Mesothelial cell of epicardium (in vitro differentiated cells): ENCODE measurements at places on chromosomes 3 and 15.

GRCh38 chr3:58776231-58776630 is 109.7 kb upstream of the FAM3D start:
- no peaks in the 10 kb centered on the region for H3K4me1 ChIP-seq

GRCh38 chr3:63095-63765 is 133.3 kb upstream of the CHL1 start:
- no peak overlapping the region for H3K4me3 ChIP-seq
- no peaks in the 10 kb centered on the region for H3K4me1 ChIP-seq
- DNase-seq = no peak
- peaks cover 48% of the 10 kb centered on the region for H3K27me3 ChIP-seq
- no peak overlapping the region for H3K27ac ChIP-seq

- no peak for DNase-seq
- H3K36me3 ChIP-seq = no peaks in the 10 kb centered on the region
- no peaks in the 10 kb centered on the region for H3K4me1 ChIP-seq
- peaks cover 16% of the 10 kb centered on the region for H3K27me3 ChIP-seq
Observed at GRCh38 chr3:135449046-135449445, 516.5 kb upstream of the PPP2R3A start.

DNA sequence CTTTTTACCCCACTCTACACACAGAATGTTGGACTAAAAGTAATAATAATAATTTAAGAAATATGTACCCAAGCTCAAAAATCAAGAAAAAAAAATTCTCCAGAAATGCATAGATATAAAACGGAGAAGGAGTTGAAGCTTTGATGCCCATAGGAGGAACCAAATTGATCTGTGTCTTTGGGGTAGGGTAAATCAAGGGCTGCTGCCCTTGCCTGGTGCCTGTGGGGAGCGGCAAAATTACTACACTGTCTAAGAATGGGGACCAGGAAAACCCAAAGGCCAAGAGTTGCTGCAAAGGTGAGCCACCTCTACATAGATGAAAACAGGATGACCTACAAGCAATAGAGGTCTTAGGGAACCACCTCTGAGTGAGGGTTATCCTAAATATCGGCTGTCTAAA is 56.0 kb upstream of the SPPL2A start:
- no peak overlapping the region for H3K4me3 ChIP-seq
- peaks cover 21% of the 10 kb centered on the region for H3K4me1 ChIP-seq
- no peaks in the 10 kb centered on the region for H3K27me3 ChIP-seq
- no peaks in the 10 kb centered on the region for H3K36me3 ChIP-seq

DNA sequence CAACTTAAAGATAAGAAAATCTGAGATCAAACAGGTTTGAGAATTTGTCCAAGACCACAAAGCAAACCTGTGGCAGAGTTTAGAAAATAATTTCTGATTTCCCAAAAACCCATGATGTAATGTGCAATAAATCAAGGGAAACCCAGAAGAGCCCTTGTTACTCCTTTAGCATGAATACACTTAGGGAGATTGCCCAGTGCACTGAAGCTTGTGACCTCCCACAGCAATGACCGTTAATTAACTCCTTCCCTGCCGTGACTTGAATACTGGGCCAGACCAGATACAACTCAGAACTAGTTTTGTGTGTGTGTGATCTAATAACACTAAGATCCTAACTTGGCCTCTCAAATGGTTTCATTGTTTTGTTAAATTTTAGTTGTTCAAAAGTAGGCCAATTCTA is 2.5 kb downstream of the PRKAR2A start:
- peak overlapping the region; percentile 6 for H3K4me3 ChIP-seq
- H3K27me3 ChIP-seq = no peaks in the 10 kb centered on the region
- H3K27ac ChIP-seq = no peak overlapping the region
- H3K4me1 ChIP-seq = peaks cover 17% of the 10 kb centered on the region

GRCh38 chr15:26667222-26667988 is 105.5 kb downstream of the GABRB3 start:
- H3K36me3 ChIP-seq = no peaks in the 10 kb centered on the region
- no peaks in the 10 kb centered on the region for H3K4me1 ChIP-seq
- no peak overlapping the region for H3K4me3 ChIP-seq
- H3K27me3 ChIP-seq = no peaks in the 10 kb centered on the region
- H3K27ac ChIP-seq = no peak overlapping the region

DNA sequence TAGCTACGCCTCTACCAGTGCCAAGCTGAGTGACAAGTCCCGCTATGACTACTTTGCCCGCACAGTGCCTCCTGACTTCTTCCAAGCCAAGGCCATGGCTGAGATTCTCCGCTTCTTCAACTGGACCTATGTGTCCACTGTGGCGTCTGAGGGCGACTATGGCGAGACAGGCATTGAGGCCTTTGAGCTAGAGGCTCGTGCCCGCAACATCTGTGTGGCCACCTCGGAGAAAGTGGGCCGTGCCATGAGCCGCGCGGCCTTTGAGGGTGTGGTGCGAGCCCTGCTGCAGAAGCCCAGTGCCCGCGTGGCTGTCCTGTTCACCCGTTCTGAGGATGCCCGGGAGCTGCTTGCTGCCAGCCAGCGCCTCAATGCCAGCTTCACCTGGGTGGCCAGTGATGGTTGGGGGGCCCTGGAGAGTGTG is 5.7 kb downstream of the GRM2 start:
- H3K4me3 ChIP-seq = no peak overlapping the region
- H3K27me3 ChIP-seq = peaks cover 44% of the 10 kb centered on the region
- H3K36me3 ChIP-seq = no peaks in the 10 kb centered on the region
- no peak for DNase-seq
- peaks cover 3% of the 10 kb centered on the region for H3K4me1 ChIP-seq

DNA sequence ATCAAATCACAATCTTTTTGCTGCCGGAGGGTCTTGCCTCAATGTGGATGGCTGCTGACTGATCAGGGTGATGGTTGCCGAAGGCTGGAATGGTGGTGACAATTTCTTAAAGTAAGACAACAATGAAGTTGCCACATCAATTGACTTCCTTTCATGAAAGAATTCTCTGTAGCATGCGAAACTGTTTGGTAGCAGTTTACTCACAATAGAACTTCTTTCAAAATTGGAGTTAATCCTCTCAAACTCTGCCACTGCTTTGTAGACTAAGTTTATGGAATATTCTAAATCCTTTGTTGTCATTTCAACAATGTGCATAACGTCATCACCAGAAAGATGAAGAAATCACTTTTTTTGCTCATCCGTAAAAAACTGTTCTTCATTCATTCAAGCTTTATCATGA is 65.8 kb downstream of the B3GNT5 start:
- no peak overlapping the region for H3K4me3 ChIP-seq
- H3K27ac ChIP-seq = no peak overlapping the region
- DNase-seq = no peak
- no peaks in the 10 kb centered on the region for H3K36me3 ChIP-seq
- no peaks in the 10 kb centered on the region for H3K27me3 ChIP-seq
- H3K4me1 ChIP-seq = peaks cover 5% of the 10 kb centered on the region

DNA sequence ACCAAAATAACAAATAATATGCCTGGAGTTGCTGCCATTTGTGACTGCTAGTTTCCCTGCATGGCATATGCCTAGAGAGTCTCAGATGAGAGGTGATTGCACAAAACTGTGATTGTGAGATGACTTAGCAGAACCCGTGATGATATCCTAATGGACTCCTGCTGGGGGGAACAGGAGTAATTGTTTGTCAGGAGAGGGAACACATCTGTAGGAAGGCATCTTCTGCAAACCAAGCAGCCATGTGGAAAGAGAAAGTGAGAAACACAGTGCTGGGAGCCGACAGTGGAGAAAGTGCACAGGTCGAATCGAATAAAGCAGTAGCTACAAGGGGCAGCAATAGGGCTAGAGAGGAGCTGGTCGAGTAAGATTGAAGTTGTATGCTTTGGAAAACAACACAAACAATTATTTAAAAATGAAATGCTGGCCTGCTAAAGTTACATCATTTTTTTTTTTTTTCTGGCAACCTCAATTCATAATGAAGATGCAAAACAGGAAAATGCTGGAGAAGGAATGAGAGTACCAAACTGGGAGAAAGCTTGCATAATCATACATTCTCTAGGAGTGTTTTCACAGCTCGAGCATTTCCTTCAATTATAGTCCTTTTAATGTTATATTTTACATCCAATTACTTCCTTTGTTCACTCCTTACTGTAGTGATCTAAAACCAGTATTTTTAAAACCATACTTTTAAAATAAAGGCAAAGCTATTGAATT is 494.2 kb upstream of the AGTR1 start:
- H3K36me3 ChIP-seq = no peaks in the 10 kb centered on the region
- peaks cover 33% of the 10 kb centered on the region for H3K4me1 ChIP-seq
- H3K27me3 ChIP-seq = peaks cover 2% of the 10 kb centered on the region
- H3K27ac ChIP-seq = no peak overlapping the region

- no peaks in the 10 kb centered on the region for H3K4me1 ChIP-seq
- no peak overlapping the region for H3K27ac ChIP-seq
- peaks cover 20% of the 10 kb centered on the region for H3K27me3 ChIP-seq
- H3K36me3 ChIP-seq = no peaks in the 10 kb centered on the region
- no peak overlapping the region for H3K4me3 ChIP-seq
- no peak for DNase-seq
Observed at GRCh38 chr3:22361521-22361920, 610.5 kb upstream of the ZNF385D start.

DNA sequence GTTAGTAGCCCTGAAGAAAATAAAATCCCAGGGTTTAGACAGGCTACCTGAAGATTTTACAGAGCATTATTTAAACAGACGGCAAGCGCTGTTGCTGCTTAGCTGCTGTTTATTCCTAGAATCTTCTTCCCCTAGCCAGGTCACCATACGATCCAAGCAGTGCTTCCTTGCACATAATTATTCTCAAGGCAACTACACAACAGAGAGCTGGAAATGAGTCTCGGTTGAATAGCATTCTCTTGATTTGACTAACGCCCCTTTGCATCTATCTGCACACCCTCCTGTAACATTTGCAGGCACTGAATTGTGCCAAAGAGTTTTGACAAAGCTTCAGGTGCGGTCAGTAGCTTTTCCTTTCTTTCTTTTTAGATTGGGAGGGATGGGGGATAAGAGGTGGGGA is 564.4 kb downstream of the TBL1XR1 start:
- H3K36me3 ChIP-seq = no peaks in the 10 kb centered on the region
- DNase-seq = no peak
- H3K4me3 ChIP-seq = no peak overlapping the region
- no peak overlapping the region for H3K27ac ChIP-seq

- H3K27me3 ChIP-seq = no peaks in the 10 kb centered on the region
- H3K27ac ChIP-seq = no peak overlapping the region
- DNase-seq = no peak
- H3K4me3 ChIP-seq = no peak overlapping the region
- no peaks in the 10 kb centered on the region for H3K36me3 ChIP-seq
Observed at GRCh38 chr15:95249524-95249923, 1018.2 kb downstream of the MCTP2 start.

- no peak overlapping the region for H3K4me3 ChIP-seq
- H3K4me1 ChIP-seq = peaks cover 23% of the 10 kb centered on the region
- H3K27ac ChIP-seq = peak overlapping the region; percentile 98
- DNase-seq = no peak
- H3K27me3 ChIP-seq = no peaks in the 10 kb centered on the region
Observed at GRCh38 chr15:99250001-99250400, 620 bp upstream of the TTC23 start.

GRCh38 chr3:14791343-14791945 is 27.3 kb upstream of the FGD5 start:
- H3K4me1 ChIP-seq = peaks cover 4% of the 10 kb centered on the region
- H3K27me3 ChIP-seq = peaks cover 67% of the 10 kb centered on the region
- H3K27ac ChIP-seq = no peak overlapping the region
- H3K36me3 ChIP-seq = no peaks in the 10 kb centered on the region
- no peak overlapping the region for H3K4me3 ChIP-seq
- peak; percentile 72 for DNase-seq

DNA sequence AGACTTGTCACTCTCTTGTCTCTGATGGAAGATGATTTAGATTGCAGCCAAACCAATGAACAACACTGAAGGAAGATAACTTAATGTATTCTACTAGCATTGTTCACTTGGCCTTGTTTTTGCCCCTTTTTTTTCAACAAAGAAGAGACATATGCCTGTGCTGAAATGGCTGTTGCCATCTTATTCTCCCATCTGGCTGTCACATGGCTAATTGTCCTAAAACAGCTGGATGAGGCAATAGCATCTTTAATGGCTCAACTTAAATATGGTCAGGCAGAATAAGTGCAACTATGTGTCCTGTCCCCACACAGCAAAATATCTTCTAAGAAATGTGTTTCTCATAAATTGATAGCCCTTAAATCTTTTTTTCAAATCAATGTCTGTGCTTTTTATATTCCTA is 576.9 kb downstream of the TUSC7 start:
- H3K36me3 ChIP-seq = no peaks in the 10 kb centered on the region
- H3K27me3 ChIP-seq = peaks cover 1% of the 10 kb centered on the region
- H3K4me1 ChIP-seq = peaks cover 16% of the 10 kb centered on the region
- DNase-seq = no peak
- no peak overlapping the region for H3K27ac ChIP-seq
- no peak overlapping the region for H3K4me3 ChIP-seq

DNA sequence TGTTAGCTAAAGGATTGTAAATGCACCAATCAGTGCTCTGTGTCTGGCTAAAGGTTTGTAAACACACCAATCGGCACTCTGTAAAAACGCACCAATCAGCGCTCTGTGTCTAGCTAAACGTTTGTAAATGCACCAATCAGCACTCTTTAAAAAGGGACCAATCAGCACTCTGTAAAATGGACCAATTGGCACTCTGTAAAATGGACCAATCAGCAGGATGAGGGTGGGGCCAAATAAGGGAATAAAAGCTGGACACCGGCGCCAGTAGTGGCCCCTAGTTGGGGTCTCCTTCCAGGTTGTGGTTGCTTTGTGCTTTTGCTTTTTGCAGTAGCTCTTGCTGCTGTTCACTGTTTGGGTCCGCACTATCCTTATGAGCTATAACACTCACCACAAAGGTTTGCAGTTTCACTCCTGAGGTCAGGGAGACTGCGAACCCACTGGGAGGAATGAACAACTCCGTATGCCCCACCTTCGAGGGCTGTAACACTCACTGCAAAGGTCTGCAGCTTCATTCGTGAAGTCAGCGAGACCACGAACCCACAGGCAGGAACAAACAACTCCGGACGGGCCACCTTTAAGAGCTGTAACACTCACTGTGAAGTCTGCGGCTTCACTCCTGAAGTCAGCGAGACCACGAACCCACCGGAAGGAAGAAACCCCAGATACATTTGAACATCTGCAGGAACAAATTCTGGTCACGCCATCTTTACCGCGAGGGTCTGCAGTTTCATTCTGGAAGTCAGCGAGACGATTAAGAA is 1.1 kb upstream of the SUCLG2 start:
- H3K27me3 ChIP-seq = no peaks in the 10 kb centered on the region
- peaks cover 31% of the 10 kb centered on the region for H3K4me1 ChIP-seq
- H3K27ac ChIP-seq = peak overlapping the region; percentile 95
- no peak for DNase-seq
- H3K36me3 ChIP-seq = peaks cover 4% of the 10 kb centered on the region

DNA sequence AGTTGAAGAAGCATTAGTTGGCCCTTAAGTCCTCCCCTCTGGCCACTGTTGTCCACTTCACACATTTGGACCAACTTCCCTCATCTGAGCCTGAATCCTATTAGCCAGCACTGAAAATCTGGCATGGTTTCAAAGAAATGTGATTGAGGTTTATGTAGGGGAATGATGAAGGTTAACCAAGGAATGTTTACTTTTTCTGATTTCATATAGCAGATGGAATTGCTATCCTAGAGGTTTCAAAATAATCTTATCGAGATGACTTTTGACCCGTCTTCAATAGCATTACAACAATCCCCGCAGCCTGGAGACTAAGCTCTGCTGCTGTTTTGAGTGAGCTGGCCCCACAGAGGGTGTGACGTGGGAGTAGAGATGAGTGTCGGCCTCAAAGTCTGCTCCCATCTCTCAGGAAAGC is 200.8 kb upstream of the IL12A start:
- no peak for DNase-seq
- H3K27me3 ChIP-seq = no peaks in the 10 kb centered on the region
- peak overlapping the region; percentile 97 for H3K27ac ChIP-seq
- H3K36me3 ChIP-seq = no peaks in the 10 kb centered on the region
